ENCODE measurements at places on chromosomes 2 and 18. TPM values are rescaled to one million over a fixed set of nuclear protein-coding genes. Genes with fewer than 3 reads are reported as not detected.

- no peak for DNase-seq
- H3K27me3 ChIP-seq: peaks cover 23% of the 10 kb centered on the region
- no peaks in the 10 kb centered on the region for H3K36me3 ChIP-seq
- H3K4me3 ChIP-seq: no peak overlapping the region
These were observed 145.7 kb upstream of the GLI2 start for GRCh38 chr2:120589771-120590608.

- peak; percentile 72 for DNase-seq
- no peaks in the 10 kb centered on the region for H3K4me1 ChIP-seq
- no peaks in the 10 kb centered on the region for H3K36me3 ChIP-seq
- H3K27me3 ChIP-seq: peaks cover 57% of the 10 kb centered on the region
These were observed at the start of gene POMC for GRCh38 chr2:25168256-25169072. POMC (minus strand) TSS chr2:25168580; CDS start chr2:25164772, 3,808 bp downstream.

- DNase-seq: peak; percentile 79
- peaks cover 2% of the 10 kb centered on the region for H3K4me1 ChIP-seq
- no peaks in the 10 kb centered on the region for H3K27me3 ChIP-seq
- H3K36me3 ChIP-seq: no peaks in the 10 kb centered on the region
- H3K27ac ChIP-seq: no peak overlapping the region
- no peak overlapping the region for H3K4me3 ChIP-seq
These were observed 77.4 kb downstream of the DCDC2C start for GRCh38 chr2:3780477-3781402.

DNA sequence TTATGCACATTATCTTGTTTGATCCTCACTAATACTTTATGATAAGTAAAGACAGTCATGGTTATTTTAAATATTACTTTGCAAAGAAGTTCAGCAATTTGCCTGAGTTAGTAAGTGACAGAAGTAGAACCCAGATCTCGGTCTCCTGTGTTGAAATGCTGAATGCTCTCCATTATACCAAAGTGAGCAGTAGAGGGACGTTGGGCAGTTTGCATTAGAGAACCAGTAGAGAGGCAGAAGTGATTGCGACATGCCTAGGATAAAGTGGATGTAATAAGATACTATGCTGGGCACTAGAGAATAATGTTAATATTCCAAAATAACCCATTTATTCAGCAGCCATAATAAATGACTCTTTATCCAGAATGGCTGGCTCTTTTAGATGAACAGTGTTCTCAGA is 201.0 kb downstream of the PMAIP1 start:
- H3K27ac ChIP-seq: no peak overlapping the region
- no peaks in the 10 kb centered on the region for H3K4me1 ChIP-seq
- no peak for DNase-seq

DNA sequence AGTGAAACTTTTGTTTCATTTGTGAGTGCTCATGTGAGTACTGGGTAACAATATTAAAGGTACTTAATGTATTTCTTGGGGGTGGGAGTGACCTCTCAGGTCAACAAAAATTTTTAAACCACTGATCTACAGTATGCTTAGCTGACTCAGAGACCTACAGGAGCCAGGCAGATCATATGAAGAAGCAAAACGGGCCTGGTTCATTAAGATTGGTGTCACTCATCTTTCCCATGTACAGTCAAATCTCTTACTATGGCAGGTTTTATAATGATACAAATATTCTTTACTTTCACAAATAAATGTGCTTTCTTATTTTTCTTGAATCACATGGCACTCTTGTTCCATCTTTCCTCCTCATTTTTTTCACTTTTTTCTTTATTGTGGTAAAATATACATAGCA is 7.7 kb upstream of the TMSB10 start:
- H3K27ac ChIP-seq: peak overlapping the region; percentile 6
- H3K4me3 ChIP-seq: no peak overlapping the region

GRCh38 chr2:111994042-111994441 is 61.0 kb upstream of the TMEM87B start:
- H3K36me3 ChIP-seq: peaks cover 5% of the 10 kb centered on the region
- H3K4me3 ChIP-seq: no peak overlapping the region
- H3K4me1 ChIP-seq: no peaks in the 10 kb centered on the region
- no peaks in the 10 kb centered on the region for H3K27me3 ChIP-seq

GRCh38 chr2:131156452-131157149 is 51.5 kb downstream of the PLEKHB2 start:
- no peak overlapping the region for H3K4me3 ChIP-seq
- H3K27ac ChIP-seq: no peak overlapping the region
- H3K27me3 ChIP-seq: no peaks in the 10 kb centered on the region
- DNase-seq: no peak
- no peaks in the 10 kb centered on the region for H3K4me1 ChIP-seq

- H3K36me3 ChIP-seq: no peaks in the 10 kb centered on the region
- no peak overlapping the region for H3K4me3 ChIP-seq
- H3K27me3 ChIP-seq: no peaks in the 10 kb centered on the region
- peak overlapping the region; percentile 60 for H3K27ac ChIP-seq
These were observed 48.2 kb upstream of the SLC14A2 start for GRCh38 chr18:45567123-45567522.

DNA sequence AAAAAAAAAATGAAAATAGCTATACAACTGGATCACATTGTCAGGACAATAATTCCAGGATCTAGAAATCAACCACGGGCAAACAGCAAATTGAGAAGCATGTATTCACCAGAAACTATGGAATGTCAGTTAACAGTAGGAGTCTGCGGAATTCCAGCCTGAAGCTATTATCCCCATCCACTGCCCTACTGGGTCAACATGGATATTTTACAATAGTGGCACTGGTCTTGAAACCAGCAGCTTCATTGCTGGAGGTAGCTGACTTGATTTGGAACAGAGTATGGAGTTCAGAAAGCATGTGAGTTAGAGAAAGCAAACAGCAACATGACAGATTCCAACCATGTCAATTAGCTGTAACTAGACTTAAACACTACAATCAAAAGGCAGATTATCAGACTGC is 55.7 kb upstream of the PDE1A start:
- no peaks in the 10 kb centered on the region for H3K27me3 ChIP-seq
- H3K4me3 ChIP-seq: no peak overlapping the region
- H3K36me3 ChIP-seq: no peaks in the 10 kb centered on the region
- no peak for DNase-seq
- H3K27ac ChIP-seq: no peak overlapping the region

GRCh38 chr2:37343537-37344434 is 644 bp upstream of the QPCT start:
- H3K4me1 ChIP-seq: peaks cover 1% of the 10 kb centered on the region
- H3K27me3 ChIP-seq: no peaks in the 10 kb centered on the region
- peak overlapping the region; percentile 35 for H3K27ac ChIP-seq
- H3K36me3 ChIP-seq: no peaks in the 10 kb centered on the region
- H3K4me3 ChIP-seq: peak overlapping the region; percentile 68

DNA sequence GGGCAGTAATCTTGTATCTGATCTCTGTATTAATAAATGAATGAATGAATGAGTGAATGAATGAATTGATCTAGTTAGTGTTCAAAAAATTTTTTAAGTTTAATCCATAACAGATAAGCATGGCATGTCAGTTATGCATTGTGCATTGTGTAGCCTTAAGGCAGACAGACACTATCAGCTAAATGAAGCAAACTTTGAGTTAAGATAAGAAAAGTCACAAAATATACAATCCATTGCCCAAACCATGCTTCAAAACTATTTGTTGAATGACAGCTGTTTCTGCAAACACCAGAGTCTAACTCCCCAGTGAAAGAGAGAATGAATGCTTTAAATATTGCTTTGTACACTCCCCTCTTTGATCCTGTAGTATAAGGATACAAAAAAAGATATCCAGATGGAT is 314.3 kb upstream of the ETAA1 start:
- no peak for DNase-seq
- H3K36me3 ChIP-seq: no peaks in the 10 kb centered on the region
- no peak overlapping the region for H3K27ac ChIP-seq
- no peak overlapping the region for H3K4me3 ChIP-seq

DNA sequence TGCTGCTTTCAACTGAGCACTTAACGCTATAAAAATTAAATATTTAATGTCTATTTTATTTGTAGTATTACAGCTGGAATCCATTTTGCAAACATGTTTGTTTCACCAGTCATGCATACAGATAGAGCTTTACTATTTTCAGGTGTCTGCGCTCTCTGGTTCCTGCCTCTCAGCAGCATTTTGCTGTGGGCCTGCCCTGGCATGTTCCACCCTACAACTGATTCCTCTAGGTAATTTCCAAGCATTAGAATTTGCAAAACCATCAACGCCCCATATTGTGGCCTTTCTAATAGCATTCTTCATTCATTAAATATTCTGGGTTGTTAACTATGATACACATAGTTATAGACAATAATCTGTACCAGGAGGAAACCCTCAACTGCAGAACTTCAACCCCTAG is 266.4 kb upstream of the DLGAP1 start:
- no peak for DNase-seq
- no peaks in the 10 kb centered on the region for H3K36me3 ChIP-seq
- H3K4me3 ChIP-seq: no peak overlapping the region

DNA sequence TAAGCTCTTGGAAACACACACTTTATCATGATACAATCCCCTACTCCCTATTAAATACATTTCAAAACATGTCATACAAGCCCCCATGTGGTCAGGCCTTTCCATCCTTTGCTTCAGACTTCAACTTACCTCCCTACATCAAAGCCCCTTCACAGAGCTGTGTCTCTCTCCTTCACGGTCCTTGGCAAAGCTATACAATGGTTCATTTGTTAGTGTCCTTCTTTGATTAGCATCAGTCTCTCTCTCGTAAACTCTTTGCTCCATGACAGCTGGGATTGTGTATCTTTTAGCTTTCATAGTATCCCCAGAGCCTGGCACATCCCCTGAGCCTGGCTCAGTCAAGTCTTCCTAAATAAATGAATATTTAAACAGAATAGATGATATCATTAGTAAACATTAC is 25.6 kb upstream of the INSIG2 start:
- H3K27ac ChIP-seq: no peak overlapping the region
- H3K4me1 ChIP-seq: no peaks in the 10 kb centered on the region
- no peak overlapping the region for H3K4me3 ChIP-seq
- no peaks in the 10 kb centered on the region for H3K36me3 ChIP-seq

GRCh38 chr2:127454595-127455565 is 36.7 kb downstream of the PROC start:
- no peaks in the 10 kb centered on the region for H3K27me3 ChIP-seq
- H3K36me3 ChIP-seq: no peaks in the 10 kb centered on the region
- H3K27ac ChIP-seq: no peak overlapping the region
- H3K4me1 ChIP-seq: no peaks in the 10 kb centered on the region
- no peak overlapping the region for H3K4me3 ChIP-seq

- H3K36me3 ChIP-seq: peaks cover 13% of the 10 kb centered on the region
- no peaks in the 10 kb centered on the region for H3K27me3 ChIP-seq
- no peak for DNase-seq
- H3K4me3 ChIP-seq: no peak overlapping the region
- peaks cover 17% of the 10 kb centered on the region for H3K4me1 ChIP-seq
These were observed 5.4 kb downstream of the LBH start for GRCh38 chr2:30236591-30237238.

GRCh38 chr18:8364385-8364784 is 244.9 kb upstream of the RAB12 start:
- no peak for DNase-seq
- no peaks in the 10 kb centered on the region for H3K4me1 ChIP-seq
- H3K27me3 ChIP-seq: no peaks in the 10 kb centered on the region
- H3K4me3 ChIP-seq: no peak overlapping the region
- H3K27ac ChIP-seq: no peak overlapping the region

GRCh38 chr2:232781765-232782164 is 5.4 kb upstream of the KCNJ13 start:
- H3K27me3 ChIP-seq: no peaks in the 10 kb centered on the region
- no peak overlapping the region for H3K4me3 ChIP-seq
- H3K36me3 ChIP-seq: peaks cover 13% of the 10 kb centered on the region
- no peak for DNase-seq
- H3K27ac ChIP-seq: no peak overlapping the region

DNA sequence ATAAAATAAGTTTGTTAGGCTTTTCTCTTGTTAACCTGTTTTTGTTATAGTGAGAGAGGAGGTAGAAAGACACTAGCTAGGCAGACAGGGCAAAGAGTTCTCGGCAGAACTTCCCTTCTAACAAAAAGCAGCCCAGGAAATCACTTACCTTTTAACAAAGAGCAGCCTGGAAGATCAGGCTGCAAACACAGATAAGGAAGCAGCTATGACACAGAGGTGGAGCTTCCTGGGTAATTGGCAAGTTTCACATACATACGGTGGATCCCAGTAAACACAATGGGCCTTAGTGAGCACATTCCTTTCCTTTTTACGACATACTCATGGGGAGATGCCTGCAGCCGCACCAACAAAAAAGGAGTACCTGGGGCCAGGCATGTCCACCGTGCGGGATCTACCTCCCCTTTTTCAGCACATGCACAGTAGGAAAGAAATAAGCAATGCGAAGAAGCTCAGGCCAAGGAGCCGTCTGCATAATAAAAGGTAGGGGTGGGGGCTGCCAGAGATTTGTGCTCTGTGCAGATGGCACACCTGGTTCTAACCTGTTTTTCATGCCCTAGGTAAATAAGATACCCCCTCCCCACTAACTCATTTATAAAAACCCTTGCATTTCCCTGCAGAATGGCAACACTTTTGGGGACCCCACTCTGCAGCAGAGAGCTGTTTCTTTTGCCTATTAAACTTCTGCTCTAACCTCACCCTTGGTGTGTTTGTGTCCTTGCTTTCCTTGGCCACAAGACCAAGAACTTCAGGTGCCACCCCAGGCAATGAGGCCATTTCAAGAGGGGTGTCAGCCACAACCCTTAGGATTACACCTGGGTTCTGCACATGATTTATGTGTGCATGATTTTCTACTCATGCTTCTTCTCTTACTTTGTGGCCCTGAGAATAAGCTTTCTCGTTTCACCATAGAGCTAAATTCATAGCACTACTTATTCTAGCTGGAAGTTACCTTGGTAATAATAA is 26.5 kb downstream of the MDH1 start:
- H3K4me1 ChIP-seq: no peaks in the 10 kb centered on the region
- no peak overlapping the region for H3K4me3 ChIP-seq
- no peaks in the 10 kb centered on the region for H3K27me3 ChIP-seq
- no peak for DNase-seq
- no peaks in the 10 kb centered on the region for H3K36me3 ChIP-seq

- peaks cover 10% of the 10 kb centered on the region for H3K4me1 ChIP-seq
- no peaks in the 10 kb centered on the region for H3K27me3 ChIP-seq
- H3K36me3 ChIP-seq: no peaks in the 10 kb centered on the region
- DNase-seq: no peak
These were observed 6.4 kb upstream of the SFTPB start for GRCh38 chr2:85674417-85674816.

DNA sequence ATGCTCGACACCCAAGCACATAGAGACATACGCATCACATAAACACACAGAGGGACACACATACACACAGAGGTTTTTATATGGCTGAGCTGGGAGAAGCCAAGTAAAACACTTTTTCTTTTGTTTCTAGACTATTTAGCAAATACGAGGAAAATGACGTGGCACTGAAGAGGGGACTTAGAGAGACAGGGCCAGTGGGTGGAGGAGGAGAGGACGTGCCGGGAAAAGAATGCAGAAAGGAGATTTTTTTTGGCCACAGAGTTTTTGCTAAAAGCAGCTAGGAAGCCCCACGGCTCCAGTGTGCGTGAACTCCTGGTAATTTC is 168.5 kb upstream of the KLF7 start:
- DNase-seq: no peak
- H3K4me1 ChIP-seq: no peaks in the 10 kb centered on the region
- H3K4me3 ChIP-seq: no peak overlapping the region

GRCh38 chr18:33712719-33713118 is 134.7 kb downstream of the ASXL3 start:
- H3K27me3 ChIP-seq: no peaks in the 10 kb centered on the region
- no peaks in the 10 kb centered on the region for H3K36me3 ChIP-seq
- H3K27ac ChIP-seq: no peak overlapping the region
- H3K4me1 ChIP-seq: no peaks in the 10 kb centered on the region
- H3K4me3 ChIP-seq: no peak overlapping the region
- no peak for DNase-seq

Gene DAPL1
- total RNA-seq: not detected

Gene TRIM43
- total RNA-seq: not detected

Gene GTF2A1L
- 1.6 TPM for total RNA-seq

Gene TUBA4B
- total RNA-seq: 5.7 TPM

Gene KCNE4
- 1.2 TPM for total RNA-seq

Gene HOXD12
- total RNA-seq: not detected

Gene FBXO48
- 1.3 TPM for total RNA-seq

Gene IL36A
- total RNA-seq: not detected

Data from lung (tissue), 17 donors.